Amniotic stem cell (primary cell): ENCODE measurements at places on chromosomes 5 and 9.

GRCh38 chr5:132182359-132183040 is 45.2 kb downstream of the P4HA2 start:
- DNase-seq: no peak

DNA sequence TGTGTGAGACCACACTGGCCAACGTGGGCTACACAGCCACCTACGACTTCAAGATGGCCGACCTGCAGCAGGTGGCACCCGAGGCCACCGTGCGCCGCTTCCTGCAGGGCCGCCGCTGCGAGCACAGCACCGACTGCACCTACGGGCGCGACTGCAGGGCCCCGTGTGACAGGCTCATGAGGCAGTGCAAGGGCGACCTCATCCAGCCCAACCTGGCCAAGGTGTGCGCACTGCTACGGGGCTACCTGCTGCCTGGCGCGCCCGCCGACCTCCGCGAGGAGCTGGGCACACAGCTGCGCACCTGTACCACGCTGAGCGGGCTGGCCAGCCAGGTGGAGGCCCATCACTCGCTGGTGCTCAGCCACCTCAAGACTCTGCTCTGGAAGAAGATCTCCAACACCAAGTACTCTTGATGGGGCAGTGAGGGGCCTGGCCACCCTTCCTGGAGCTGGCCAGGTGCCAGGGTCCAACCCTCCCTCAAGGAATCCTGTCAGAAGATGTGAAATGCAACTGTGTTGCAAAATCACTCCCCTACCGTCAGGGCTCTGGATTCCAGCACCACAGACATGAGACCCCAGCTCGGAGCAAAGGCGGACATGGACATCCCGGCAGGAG is 11.1 kb downstream of the DIPK1B start:
- no peak for DNase-seq

DNA sequence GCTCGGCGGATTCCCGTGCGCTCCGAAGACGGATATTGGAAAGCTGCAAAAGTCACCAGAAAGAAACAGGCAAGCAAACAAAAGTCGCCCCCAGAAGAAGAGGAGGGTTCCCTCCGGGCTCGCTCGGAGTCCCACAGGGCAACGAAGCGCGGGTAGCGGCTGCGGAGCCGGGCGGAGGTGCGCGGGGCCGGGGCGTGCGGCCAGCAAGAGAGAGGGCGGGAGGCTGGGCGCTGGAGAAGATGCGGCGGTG is at the start of gene FBN2:
Gene FBN2 (minus strand): TSS at position 246 of the 250 bp plus-strand sequence. CDS start 642 bp downstream, outside the sequence.
- no peak for DNase-seq

GRCh38 chr5:32413466-32414263 is 30.9 kb downstream of the ZFR start:
- DNase-seq: no peak

DNA sequence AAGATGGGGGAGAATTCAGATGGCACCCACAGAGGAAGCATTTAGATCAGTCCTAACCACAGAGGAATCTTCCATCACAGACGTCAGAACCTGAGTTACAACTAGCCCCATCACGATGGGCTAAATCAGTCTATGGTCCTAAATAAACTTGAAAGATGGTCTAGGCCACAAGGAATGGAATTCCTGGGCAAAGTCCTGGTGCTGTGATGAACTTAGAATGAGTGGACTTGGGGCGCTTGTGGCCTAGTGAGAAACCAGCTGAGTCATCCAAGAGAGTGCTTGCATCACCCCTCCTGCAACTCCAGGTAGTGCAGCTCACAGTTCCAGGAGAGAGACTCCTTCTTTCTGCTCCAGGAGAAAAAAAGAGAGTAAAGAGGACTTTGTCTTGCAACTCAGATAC is 722.9 kb upstream of the RGMB start:
- DNase-seq: no peak

- DNase-seq: no peak
These were observed 60.2 kb downstream of the CRB2 start for GRCh38 chr9:123416176-123416575.

GRCh38 chr5:72605632-72606031 is 98.4 kb upstream of the ZNF366 start:
- DNase-seq: no peak

GRCh38 chr9:93677048-93677571 is 100.7 kb downstream of the PHF2 start:
- no peak for DNase-seq

DNA sequence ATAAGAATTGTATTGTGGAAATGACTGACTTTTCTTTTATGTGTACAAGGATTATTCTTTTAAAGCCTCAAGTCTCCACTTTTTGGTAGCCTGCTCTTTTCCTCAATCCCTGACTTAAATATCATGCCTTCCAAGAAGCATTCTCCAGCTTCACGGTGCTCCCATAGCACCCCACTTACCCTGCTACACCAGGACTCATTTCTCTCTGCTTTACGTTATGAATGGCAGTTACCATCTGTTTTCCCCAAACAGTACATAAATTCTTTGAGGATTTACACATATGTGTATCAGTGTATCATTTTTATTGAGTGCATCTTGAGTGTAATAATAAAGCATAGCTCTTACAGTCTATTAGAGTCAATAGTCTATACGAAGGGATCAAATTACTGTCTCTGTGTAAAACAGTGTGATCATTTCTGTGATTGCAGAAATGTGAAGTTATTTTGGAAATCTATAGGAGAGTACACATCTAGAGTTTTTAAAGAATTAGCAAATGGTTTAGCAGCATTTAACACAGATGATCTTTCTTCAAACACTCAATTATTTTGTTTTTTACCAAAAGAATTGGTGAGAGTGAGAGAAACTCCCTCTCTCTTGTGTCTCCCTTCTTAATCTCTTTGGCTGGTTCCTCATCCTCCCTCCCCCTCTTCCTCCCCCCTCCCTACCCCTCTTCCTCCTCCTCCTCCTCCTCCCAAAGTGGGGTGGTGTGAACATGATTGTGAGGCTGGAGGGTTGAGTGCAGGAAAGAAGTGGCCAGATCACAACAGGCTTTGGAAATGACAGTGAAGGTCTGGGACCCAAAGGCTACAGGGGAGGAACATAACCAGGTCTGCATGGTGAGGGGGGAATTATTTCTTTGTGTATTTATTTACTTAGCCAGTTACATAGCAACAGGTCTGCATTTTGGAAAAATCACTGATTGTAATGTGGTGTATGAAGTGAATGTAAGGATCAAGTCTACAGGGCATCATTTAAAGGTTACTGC is 27.6 kb upstream of the ECM2 start:
- no peak for DNase-seq

DNA sequence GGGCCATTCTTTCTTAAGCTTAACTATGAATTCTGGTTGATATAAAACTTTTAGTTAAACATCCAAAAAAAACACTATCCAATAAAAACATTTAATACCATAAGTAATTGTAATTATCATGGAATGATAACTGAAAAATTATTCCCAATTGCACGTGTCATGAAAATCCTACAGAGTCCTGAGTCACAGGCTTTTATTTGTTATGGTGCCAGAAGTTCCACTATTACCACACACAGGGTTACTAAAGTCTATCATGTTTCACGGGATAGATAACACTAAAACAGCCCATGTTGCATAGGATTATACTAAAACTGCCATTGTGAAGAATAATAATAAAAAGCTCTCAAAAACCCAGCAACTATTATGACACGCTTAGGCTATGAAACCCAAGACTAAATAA is 1381.8 kb downstream of the EFNA5 start:
- DNase-seq: no peak

DNA sequence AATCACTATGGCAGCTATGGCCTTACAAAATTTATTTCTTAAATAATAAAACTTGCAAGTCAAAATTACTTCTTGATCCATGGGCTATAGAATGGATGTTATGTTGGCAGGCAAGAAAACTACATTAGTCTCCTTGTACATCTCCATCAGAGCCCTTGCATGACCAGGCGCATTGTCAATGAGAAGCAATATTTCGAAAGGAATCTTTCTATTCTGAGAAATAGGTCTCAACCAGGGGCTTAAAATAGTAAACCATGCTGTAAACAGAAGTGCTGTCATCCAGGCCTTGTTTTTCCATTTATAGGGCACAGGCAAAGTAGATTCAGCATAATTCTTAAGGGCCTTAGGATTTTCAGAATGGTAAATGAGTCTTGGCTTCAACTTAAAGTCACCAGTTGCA is 220.1 kb downstream of the SREK1 start:
- DNase-seq: no peak

DNA sequence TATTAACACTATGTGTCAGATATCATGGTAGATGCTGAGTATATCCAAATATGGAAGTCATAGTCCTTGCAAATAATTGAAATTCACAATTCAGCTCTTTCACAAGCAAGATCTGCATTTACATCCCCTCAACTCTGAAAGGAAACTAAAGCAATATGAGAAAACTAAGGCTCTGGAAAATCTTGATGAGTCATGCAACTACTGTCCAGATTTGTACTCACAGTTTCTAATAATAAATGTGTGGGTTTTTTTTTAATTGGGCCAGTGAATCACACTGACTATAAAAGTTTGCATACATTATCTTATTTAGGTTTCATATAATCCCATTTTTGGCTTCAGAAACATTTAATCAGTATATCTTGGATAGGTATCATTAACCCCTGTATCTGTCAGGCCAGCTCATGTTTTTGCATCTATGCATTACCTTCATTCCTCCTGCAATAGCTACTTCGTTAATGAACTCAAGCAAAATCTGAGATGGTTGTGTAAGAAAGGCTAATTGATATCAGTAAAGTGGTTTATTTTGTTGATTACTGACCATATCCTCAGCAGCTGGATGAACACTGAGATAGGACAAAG is 58.7 kb upstream of the PRR16 start:
- DNase-seq: peak; percentile 53

- DNase-seq: no peak
These were observed 8.1 kb downstream of the MCIDAS start for GRCh38 chr5:55218967-55219366.

DNA sequence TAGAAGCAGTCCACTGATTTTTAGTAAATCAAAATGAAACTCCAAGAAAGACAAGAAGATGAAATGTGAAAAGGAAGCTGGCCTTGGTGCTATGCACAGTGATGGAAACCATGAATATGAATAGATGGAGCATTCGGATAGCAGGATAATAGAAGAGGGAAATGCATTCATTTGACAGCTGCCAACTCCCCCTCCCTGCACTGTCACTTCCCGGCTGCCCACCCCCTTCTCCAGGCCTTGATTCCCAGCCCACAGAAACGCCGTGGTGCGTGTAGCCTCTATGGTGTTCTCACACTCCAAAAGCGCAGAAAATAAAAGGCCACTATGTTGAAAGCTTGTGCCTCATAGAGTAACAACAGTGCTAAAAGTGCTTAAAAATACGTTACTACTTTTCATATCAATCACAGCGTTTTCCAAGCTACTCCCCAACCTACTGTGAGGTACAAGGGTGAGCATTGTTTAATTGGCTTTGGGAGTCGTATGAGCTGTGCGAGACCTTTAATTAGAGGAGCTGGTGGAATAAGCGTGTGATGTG is 26.1 kb upstream of the IFNK start:
- DNase-seq: no peak

- no peak for DNase-seq
These were observed 98.4 kb downstream of the LMNB1 start for GRCh38 chr5:126875303-126875785.
